ENCODE measurements at places on chromosomes 7 and 10.

DNA sequence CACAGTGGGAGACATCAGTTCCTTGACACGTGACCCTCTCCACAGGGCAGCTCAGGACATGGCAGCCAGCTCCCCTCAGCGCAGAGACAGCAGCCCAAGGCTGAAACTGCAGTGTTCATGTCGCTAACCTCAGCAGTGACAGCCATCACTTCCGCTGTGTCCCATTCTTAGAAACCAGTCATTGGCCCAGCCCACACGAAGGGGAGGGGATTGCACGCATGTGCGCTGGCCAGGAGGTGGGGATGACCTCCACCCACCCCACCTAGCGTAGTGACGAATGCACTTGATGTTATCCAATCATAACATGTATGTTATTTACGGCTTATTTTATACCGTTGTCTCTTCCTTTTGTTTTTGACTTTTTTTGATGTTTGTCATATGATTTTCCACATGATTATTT is 36.9 kb upstream of the EGFR start:
- DNase-seq, result no peak

DNA sequence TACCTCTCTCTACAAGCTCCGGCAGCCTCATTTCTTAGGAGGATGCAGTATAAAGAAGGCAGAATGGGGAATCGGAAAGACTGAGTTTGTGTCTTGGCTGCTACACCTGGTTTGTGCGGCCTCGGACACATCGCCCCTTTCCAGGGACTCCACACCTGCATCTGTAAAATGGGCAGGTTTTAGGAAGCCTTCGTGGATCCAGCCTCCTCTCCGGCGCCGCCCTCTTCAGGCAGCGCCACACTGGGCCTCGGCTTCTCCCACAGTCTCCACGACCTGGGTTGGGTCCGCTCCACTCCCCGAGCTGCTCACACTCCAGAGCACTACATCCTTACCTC is 341 bp downstream of the GOT1 start:
- no peak for DNase-seq

DNA sequence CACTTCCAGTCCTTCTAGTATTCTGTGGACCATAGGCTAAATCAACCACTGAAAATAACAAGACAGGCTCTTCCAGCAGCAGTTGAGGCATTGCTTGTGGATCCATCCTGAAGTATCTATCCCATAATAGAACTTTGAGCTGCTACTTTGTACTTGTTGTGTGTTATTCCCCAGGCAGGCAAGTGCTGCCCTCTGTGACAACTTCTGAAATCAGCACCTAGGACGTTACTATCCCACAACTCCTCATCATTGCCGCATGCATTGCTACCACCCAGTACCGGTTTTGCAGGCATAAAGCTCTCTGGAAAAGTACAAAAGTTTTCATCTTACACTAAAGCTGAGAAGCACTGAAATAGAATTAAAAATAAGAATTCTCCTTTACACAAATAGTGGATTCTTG is 145.3 kb downstream of the HTR7 start:
- no peak for DNase-seq

- no peak for DNase-seq
These were observed 893.4 kb downstream of the XPNPEP1 start for GRCh38 chr10:109029870-109030269.

- peak; percentile 6 for DNase-seq
These were observed 14.5 kb upstream of the SLC35G1 start for GRCh38 chr10:93879273-93879672.

GRCh38 chr10:114632869-114633715 is 25.0 kb downstream of the ABLIM1 start:
- peak; percentile 41 for DNase-seq

DNA sequence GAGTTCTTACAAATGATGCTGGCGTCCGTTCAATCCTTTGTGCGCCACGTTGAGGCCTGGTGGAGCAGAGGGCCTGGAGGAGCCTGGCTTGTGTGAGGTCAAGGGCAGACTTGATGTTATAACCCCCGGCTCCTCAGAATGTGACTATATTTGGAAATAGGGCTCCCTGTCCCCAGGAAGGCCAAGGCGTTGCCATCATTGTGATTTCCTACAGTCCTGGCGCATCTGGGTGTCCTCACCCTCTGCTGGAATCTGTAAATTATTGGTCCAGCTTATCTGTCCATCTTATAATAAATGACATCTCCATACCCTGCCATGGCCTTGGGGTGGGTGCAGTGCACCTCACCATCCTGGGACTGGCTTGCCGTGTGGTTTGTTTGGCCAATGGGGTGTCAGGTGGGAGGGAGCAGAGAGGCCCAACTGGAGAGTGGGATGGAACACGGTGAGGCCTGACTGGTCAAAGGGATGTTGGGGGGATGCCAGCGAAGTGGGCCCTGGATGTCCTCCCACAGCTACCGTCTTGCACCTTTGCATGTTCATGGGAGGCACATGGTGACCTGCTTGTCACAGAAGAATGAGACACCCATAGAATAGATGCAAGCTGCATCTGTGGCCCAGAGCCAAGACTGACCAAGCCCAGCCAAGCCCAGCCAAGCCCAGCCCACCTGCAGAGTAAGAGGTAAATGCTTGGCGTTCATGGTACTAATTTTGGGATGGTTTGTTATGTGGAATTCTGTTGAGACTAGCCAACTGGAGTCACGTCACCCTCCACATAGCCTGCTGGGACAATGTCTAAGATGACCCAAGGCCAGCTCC is 11.1 kb upstream of the LRRC27 start:
- no peak for DNase-seq

GRCh38 chr10:71424496-71425194 is 27.9 kb downstream of the CDH23 start:
- no peak for DNase-seq

GRCh38 chr7:2115760-2116447 is 116.8 kb downstream of the MAD1L1 start:
- peak; percentile 11 for DNase-seq

GRCh38 chr7:101650579-101651081 is 21.5 kb upstream of the MYL10 start:
- no peak for DNase-seq

- DNase-seq, result no peak
These were observed 37.9 kb upstream of the CNPY1 start for GRCh38 chr7:155584261-155584660.

- no peak for DNase-seq
These were observed 93.8 kb downstream of the WDR37 start for GRCh38 chr10:1149793-1150637.
